Stimulated activated CD8-positive, alpha-beta memory T cell treated with anti-CD3 and anti-CD28 coated beads, Interleukin-7, amount 100 ng/mL, for 1 hour (primary cell): ENCODE measurements at places on chromosomes 3 and 15.

DNA sequence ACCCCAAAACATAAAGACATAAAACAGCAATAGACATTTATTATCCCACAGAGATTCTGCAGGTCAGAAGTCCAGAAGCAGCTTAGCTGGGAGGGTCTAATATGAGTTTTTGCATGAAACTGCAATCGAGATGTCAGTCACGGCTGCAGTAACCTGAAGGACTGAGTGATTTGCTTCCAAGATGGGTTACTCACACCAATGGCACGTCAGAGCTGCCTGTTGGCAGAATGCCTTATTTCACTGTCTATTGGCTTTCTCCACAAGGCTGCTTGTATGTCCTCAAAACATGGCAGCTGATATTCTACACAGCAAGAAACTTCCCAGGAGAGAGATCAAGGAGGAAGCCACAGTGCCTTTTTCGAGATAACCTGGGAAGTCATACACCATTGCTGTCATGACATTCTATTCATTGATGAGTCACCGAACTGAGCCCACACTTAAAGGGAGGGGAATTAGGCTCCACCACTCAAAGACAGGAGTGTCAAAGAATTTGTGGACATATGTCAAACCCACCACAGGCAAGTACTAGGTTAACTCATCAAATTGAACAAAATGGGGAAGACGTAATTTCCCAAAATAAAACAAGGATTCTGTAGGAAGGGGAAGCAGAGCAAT, 122.2 kb downstream of the SYNPR start:
- no peak for DNase-seq

DNA sequence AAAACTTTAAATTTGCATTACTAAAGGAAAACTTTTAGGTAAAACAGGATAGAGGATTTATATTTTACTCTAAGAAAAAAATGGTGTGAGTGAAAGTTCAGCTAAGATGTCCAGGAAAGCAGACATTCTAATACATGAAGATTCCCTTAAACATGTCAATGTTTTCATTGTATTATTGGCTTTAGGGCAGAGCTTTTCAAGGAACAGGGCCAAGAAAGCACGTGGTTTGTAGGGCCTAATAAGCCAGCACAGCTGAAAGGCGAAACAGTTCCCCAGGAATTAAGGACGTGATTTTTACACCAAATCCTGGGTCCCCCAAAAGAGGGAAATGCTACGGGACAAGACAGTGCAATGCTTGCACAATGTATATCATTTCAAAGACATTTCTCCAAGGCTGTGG, 48.6 kb upstream of the MKRN3 start:
- no peak for DNase-seq

DNA sequence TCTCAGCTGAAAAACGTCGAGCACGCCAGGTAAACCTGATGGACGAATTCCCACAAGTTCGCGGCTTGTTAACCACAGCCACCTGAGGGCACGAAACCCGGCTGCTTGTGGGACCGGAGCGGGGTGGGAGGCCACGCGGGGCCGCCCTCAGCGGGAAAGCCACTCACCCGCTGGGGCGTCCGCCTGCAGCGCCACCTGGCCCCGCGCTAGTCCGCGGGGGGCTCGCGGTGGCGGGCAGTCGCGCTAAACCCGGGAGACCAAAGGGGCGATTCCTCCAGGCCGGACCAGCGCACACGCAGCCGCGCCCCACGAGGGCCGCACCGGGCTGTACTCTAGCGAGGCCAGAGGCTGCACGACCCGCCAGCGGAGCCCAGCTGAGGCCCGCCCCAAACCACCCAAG, 15.7 kb upstream of the CFAP161 start:
- DNase-seq, result no peak

GRCh38 chr3:169914321-169914720, 2.9 kb downstream of the SAMD7 start:
- no peak for DNase-seq

GRCh38 chr3:125440559-125440955, 65.4 kb upstream of the ZNF148 start:
- no peak for DNase-seq

- DNase-seq, result peak; percentile 1
These were observed 24.6 kb upstream of the SLC6A6 start for GRCh38 chr3:14377838-14378169.

DNA sequence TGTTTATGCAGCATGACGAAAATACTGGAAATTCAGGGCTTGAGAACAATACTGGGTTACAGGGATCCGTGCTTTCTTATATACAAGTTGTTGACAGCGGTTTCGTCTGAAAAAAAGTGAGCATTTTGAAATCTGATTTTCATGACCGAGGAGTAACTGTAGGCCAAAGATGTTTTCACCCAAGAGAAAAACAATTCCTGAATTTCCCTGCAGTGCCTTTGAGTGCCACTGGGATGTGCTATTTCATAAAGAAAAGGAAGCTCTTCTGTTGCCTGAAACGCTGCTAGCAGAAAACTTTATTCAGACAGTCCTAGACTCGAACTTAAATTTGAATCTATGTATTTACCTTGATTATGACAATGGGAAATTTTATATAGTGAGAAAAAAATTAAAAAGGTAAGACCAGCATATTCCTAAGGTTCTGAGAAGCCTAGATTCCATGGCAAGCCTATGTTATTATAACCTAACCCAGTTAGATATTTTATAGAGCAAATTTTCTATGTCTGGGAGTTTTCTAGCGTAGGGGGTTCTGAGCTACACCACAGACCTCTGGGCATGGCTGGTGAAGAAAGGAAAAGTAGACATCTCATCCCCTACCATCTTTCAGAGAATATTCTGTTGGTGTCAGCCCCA, 30.2 kb downstream of the KCNAB1 start:
- DNase-seq, result no peak

- DNase-seq, result no peak
These were observed 31.1 kb upstream of the FGD5 start for GRCh38 chr3:14787630-14788029.

DNA sequence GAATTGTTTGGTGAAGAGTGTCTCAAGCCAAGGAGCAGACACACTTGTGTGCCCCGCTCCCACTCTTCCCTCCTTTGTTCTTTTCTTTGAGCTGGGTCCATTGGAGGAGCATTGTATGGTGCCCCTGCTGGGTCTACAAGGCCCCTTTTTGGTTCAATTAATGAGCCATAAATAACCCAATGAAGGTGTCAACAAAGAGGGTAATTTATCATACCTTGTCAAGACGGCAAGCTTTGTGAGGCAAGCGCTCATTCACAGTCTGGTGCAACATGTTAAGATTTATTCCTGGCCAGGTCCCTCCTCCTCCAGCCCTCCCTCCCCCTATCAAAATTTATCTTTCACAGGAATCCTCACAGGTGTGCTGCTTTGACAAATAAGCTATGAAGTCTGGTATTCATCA, 300.1 kb downstream of the RORA start:
- DNase-seq, result no peak

DNA sequence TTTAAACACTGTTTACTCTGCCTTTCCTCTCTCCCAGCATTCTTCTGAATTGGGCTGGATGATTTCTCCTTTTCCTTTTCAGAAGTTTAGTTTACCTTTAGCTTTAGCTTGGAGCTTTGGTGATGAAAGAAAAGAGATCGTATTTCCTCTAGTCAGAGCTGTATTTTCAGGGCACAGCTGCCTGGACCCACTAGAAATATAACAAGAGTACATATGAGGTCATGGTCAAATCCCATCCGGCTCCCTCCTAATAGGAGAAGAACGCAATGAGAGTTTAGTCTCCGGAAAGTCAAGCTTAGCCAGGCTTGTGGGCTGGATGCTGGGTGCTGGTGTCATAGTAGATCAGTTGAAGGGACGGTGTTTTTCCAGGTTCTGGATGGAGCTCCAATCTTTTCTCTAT, 177.1 kb upstream of the PFN2 start:
- DNase-seq, result no peak

- no peak for DNase-seq
These were observed 193.9 kb upstream of the UBE2E1 start for GRCh38 chr3:23611737-23612295.

- DNase-seq, result no peak
These were observed 1.7 kb downstream of the PRTG start for GRCh38 chr15:55740981-55741832.

DNA sequence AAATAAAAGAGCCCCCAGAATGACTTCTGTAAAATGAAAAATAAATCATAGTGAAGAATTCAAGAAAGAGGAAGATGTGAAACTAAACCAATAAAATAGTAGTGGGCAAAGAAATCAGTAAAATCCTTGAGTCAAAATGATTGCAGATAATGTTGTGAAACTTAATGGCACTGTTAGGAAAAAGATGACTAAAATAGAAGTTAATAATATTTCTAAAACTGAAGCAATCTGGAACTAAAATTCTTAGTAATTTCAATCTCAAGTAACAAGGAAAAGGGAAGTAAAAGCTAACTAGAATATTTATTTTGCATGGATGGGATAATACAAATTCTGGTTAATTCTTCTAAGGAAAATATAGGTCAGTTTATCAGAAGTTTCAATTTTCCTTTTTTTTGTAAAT, 84.6 kb downstream of the TMCO5A start:
- no peak for DNase-seq

DNA sequence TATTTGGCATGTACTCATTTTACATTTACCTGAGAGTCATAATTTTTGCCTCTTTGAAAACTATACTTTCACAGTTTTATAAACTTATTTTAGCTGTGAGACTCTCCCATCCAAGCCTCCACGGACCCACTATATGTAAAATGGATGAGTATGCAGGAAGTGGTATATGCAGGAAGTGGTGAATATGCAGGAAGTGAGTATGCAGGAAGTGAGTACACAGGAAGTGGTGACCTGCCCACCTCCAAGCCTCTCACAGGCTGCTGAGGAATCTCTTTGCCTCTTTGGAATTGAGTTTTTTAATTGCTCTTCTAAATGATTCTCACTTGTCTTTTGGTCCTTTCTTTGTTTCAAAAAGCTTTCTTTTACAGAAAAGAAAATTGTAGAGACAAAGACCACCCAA, 85.2 kb downstream of the KBTBD8 start:
- DNase-seq, result no peak

DNA sequence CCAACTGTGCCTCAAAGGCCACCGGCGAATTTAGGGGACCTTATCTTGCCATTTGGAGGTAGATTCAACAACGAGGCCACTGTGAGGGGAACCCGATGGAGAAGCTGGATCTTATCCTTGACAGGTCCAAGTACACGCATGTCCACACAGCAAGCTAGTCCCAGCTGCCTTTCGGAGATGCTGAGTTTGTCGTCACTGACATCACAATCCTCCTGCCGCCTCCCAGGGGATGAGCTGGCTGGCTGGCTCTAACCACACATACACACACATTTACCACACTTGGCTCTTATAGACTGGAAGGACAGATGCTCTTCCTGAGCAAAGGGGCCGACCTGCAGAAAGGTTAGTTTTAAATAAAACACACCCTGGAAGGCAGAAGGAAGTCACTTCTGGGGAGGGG, 176.3 kb downstream of the STT3B start:
- DNase-seq, result no peak

DNA sequence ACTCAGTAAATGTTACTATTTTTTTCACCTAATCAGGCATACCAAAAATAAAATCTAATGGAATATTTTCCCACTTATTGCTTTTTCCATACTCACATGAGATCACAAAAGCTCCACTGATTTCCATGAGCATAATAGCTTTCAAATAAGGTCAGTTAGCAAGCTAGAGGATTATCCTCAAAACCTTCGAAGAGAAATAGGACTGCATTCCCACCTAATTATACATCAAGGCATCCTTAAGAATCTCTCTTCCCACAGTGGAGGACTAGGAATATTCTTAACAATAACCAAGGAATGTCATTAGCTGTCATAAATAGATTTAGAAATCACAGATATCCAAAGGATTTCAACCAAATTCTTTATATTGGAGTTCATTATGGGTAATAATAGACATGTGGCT, 127.9 kb upstream of the STT3B start:
- DNase-seq, result no peak

DNA sequence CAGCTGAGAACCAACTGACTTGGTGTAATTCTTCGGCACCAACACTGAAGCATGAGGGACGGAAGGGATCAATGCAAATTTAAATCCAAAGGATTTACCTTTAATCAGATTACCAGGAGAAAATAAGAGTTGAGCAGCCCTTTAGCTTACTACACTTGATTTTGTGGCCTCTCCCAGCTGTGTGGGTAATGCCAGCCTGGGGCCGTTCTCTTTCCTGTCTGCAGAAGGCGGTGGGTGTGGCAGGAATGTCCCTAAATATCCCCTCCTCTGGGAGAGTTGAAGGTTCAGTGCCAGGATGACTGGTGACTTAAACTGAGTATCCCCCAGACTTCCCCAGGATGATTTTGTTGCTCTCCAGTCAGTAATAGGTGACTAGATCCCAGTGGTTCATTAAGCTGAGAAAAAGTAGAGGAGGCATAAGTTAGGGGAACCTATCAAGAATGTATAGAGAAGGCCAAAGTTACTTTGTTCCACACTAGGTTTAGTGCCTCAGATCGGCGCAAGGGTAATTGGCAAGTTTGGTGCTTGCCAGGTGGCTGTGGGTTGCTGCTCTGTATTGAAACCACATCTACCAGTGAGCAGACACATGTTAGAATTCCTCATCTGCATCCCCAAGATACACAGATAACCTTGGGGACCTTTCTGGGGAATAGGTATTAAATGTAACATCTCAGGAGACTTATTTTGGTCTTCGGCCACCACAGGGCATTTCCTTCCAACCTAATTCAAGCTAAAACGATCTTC, 23.1 kb downstream of the MAPKBP1 start:
- DNase-seq, result no peak

DNA sequence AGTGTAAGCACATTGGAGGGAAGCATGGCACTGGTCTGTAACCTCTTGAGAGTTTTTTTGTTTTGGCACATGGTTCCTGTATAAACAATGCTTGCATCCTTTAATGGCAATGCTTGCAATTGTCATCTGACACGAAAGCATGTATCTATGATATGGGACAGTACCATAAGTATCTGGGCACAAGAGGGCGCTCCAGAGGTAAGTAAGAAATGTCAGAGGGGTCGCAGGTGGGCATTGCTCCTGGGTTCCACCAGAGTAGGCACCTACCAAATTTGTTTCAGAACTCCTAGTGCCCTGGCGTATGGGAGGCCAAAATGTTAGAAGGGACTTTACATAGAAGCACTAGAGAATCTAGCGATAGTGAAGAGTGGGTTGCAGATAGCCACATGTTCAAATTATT, 58.7 kb upstream of the BCHE start:
- DNase-seq, result no peak

GRCh38 chr15:79682285-79682684, 214.5 kb downstream of the MTHFS start:
- no peak for DNase-seq

GRCh38 chr3:100759159-100759558, 49.9 kb downstream of the TFG start:
- DNase-seq, result no peak

DNA sequence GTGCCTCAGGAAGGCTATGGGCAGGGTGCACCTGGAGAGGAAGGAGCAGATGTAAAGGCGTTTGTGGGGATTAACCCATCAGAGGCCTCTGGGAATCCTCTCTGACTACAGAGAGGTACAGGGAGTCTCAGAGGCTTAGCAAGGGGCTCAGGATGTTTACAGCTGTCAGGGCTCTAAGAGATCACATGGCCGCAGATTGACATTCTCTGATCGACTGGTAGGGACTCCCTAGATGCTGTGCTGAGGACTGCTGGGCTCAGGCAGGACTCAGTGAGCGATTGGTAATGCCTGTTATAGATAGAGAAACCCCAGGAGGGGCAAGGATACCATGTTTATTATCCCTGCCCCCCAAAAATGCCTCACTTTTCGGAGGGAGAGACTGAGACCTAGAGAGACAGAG, 103.5 kb downstream of the CORO2B start:
- no peak for DNase-seq

- no peak for DNase-seq
These were observed 296.7 kb downstream of the PLCL2 start for GRCh38 chr3:17181413-17181907.
